ENCODE measurements at places on chromosomes 11 and 22.

DNA sequence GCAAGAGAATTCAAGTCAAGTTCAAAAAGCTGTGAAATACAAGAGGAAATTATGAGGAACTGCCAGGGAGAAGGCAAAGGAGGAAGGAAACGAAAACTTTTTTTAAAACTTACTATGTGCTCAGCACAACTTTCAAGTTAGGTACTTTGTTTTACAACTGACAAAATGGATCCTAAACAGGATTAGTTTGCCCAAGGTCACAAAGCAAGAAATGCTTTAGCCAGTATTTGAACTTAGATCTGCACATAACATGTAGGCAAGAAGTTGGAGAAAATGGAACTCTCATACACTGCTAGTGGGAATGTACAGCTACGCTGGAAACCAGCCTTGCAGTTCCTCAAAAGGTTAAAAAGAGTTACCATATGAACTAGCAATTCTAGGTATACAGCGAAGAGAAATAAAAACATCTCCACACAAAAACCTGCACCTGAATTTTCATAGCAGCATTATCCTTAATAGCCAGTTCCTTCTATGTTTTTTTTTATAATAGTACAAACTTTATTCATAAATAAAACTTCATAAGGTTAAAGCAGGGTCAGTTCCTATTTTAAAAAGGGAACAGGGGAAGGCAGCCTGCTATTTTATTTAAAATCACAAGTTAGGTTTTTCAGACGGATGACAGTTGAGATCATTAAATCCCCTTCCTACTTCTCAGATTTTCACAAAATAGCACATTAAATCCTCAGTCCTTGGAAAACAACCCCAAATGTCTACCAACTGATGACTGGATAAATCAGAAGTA lies 19.2 kb downstream of the DDX6 start:
- DNase-seq = no peak

GRCh38 chr11:72223615-72224563 lies 678 bp upstream of the INPPL1 start:
- peak; percentile 61 for DNase-seq

DNA sequence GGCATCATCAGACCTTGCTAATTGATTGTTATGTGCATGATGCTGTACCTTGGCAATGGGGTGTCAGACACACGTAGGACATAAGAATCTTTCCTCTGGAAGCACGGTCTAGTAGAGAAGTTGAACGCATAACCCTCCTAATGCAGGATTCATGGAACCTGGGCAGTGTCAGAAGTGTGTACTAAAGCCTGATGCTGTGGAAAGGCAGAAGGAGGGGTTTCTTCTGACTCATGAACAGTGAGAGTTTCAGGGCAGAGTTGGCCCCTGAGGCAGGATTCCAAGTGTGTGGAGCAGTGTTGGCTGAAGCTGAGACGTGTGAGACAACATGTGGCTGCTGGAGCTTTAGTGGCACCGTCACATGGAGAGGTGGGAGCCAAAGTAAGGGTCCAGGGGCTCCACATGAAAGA lies 3.5 kb downstream of the PANX1 start:
- no peak for DNase-seq

DNA sequence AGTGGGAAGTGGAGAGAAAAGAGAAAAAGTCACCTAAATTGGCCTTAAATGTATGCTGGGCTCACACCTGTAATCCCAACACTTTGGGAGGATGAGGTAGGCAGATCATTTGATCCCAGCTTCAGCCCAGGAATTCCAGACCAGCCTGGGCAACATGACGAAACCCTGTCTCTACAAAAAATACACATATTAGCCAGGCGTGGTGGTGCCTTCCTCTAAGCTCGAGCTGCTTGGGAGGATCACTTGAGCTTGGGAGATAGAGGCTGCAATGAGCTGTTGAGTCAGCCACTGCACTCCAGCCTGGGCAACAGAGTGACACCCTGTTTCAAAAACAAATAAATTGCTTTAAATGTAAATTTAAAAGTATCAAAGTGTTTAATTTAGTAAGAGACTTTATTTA lies 3.9 kb downstream of the CBL start:
- DNase-seq = no peak

DNA sequence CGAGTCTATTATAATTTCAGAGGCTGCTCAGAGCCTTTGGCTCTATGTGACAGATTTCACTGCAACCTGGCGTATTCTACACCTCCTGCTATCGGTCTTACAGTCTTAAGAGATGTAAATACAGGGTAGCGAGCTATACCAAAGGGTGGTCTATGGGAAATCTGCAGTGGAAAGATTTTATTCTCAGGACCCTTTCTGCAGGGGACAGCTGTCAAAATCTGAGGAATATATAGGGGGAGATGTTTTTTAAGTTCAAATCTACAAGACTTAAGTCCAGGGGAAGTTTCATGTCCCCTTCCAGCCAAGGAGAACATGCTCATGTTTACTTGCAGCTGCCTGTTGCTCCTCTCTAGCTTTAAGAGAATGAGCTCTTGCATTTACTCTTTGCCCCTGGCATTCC lies 62.7 kb downstream of the MICAL2 start:
- no peak for DNase-seq

- no peak for DNase-seq
These were observed 102.5 kb downstream of the C11orf58 start for GRCh38 chr11:16840951-16841350.

Data from COR-L47 (cell line).